Fibroblast of gingiva (primary cell): ENCODE measurements at places on chromosomes 7 and 10.
A peak's percentile ranks its signal among the peaks of the same experiment; 100 is the strongest.

DNA sequence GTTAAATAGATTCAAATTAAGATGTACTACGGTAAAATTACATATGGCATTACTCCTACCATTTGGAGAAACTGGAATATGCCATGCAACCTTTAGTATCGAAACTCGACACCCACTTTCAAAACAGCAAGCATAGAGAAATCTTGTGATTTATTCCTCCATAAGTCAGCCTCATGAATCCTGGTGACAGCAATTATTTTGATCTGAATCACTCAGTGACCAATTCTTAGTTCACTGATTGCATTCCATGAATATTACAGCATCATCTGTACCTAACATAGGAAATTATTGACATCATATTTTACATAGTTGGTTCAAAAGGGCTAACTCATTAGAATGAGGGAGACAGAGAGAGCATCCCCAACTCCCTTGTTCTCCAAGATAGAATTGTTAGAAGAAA lies 89.6 kb downstream of the CACNB2 start:
- peak; percentile 50 for DNase-seq

- no peak for DNase-seq
These were observed 1.1 kb downstream of the PLXDC2 start for GRCh38 chr10:19817231-19817933.

DNA sequence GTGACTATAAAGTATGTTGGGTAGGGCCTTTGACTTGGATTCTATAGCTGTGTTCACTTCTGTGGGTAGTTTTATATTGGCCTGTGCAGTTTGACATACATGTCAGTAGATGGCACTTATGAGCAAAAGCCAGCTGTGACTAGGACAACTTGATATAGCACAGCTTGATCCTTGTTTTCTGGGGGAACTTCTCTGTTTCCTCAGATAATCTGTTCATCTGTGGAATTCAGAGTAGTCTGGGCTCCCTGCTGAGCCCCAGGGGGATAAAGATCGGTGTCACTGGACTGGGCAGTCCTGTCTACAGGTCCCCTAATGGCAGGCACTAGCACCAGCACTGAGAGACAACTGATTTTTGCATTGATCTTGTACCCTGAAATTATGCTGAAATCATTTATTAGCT lies 25.4 kb downstream of the CYP2C9 start:
- DNase-seq, result peak; percentile 6

GRCh38 chr7:128121711-128122530 lies 90.7 kb upstream of the LRRC4 start:
- peak; percentile 27 for DNase-seq

DNA sequence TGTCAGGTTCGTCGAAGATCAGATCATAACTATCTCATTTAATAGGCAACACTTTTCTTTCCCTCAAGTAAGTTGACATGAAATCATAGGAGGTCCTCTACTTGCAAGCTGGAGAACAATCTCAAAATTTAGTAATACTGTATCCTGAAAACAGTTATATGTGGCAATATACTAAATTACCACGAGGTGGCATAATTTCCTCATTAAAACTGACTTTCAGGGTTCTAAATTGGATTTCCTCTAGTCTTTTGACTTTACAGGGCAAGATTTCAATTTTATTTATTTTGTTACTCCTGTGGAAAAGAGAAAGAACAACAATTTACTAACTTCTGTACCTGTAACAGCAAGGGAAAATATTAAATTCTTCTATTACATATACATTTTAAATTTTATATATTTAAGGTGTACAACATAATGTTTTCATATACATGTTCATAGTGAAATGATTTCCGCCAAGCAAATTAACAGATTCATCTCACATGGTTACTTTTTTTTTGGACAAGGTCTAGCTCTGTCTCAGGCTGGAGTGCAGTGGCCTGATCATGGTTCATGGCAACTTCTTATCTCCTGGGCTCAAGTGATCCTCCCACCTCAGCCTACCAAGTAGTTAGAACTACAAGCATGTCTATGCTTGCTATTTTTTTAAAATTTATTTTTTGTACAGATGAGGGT lies 53.4 kb upstream of the CYP2C18 start:
- peak; percentile 15 for DNase-seq

- DNase-seq, result peak; percentile 20
These were observed at the start of gene KIAA1217 for GRCh38 chr10:24208661-24209431. TSS of gene KIAA1217 (plus strand) at chr10:24209138. CDS start at chr10:24209194, 56 bp downstream.

DNA sequence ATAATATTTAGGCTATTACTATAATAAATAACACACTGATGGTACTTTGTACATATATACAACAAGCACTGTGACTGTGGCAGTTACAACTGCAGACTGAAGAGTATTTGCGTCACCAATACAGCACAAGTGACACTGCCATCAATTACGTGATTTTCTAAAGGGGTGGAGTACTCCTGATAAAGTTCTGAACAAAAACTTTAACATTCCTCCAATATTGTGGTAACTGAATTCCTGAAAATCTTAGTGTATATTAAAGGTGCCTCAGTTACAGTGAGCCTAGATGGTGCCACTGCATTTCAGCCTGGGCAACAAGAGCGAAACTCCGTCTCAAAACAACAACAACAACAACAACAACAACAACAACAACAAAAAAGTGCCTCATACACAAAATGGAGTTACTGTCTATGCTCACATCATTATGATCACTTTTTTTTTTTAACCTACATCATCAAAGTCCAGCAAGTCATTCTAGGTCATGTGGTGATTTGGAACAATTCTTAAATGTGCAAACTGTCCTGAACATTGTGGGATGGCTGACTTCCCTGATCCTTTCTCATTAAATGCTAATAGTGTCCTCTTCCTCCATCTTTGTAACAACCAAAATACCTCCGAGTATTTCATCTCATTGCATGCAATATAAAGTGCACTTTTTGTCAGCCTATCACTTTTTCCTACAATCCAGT lies 15.1 kb downstream of the BRAF start:
- DNase-seq, result no peak

DNA sequence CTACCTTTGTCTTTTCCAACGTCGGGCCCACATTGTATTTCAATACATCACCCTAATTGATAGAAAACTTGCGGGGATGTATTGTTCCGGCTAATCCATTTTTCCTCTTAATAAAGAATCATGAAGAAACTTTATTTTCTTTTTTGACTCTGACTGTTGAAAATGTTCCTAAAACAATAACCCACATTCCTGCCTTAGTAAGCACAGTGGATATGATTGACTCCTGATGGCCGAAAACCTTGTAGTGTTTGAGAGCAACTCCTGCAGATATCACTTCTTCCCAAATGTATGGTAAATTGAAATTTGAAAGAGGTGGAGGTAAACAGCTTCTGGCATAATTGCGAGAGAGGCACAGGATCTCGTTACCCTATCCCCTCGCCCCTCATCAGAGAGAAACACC lies 65.7 kb downstream of the BICC1 start:
- peak; percentile 24 for DNase-seq

DNA sequence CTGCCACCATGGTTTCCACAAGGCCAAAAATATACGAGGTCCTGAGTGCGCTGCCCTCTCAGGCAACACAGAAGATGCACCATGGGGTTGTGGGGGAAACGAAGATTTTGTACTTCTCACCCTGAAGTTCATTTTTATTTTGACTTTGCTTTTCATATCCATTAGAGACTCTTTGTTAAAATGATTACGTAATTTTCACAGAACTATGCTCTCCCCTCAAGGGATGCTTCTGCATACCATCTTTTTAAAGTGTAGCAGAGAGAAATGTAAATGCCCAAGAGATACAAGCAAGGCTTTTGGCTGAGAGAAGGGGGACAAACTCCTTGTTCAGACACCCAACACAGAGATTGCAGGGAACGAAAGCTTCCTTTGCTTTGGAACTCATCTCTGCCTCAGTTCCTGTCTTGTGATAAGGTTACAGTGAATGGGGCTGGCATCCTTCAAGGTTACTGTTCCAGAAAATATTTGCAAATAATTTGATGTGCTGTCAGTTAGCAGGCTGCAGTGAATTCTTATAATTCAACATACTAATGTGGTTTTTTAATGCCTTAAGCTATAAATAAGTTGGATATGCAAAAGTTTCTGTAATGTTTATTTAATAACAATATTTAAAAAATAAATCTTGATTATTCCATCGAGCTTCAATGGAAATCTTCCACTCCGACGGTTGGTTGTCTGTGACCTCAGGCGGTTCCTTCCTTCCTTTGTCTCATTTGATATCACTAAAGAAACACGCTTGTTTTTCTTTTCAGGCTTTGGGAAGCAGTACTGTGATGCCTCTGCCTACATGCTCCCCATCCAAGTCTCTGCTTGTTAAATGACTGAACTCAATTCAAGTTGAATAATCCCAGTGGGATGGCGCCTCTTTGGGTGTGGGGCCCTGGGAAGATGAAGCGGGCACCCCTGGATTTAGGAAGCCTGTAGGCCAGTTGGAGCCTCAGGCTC lies 209.3 kb upstream of the CTBP2 start:
- DNase-seq, result no peak

GRCh38 chr10:77315496-77316129 lies 322.0 kb downstream of the KCNMA1 start:
- DNase-seq, result no peak

GRCh38 chr10:122333037-122333436 lies 41.5 kb upstream of the PLEKHA1 start:
- no peak for DNase-seq

GRCh38 chr7:13017333-13017857 lies 330.0 kb downstream of the ARL4A start:
- peak; percentile 13 for DNase-seq

DNA sequence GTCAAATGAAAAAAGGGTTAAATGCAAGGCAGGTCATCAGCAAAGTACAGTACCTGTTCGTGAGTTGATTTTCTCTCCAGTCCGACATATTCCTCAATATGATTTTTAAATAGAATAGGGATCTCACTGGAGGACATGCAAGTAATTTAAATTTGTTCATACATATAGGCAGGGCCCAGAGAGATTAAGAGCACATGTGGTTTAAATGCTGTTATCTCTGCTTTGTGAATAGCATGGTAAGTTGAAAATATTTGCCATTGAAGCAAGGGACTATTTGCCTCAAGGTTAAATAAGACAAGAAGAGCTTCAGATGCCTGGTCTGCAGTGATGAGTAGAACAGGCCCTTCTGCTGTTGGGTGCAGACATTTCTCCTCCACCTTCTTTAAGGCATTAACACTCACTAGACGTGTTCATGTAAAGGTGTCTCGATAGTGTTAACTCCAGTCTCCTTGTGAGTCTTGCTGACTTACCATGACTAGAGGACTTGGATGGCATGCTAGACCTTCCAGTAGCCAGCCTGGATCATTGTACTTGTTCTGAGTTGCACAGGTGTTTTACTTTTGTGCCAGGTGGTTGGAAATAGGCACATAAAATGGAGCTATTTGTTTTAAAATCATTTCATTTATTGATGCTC lies 15.6 kb upstream of the AKR1C3 start:
- no peak for DNase-seq

GRCh38 chr7:82745117-82745516 lies 301.5 kb upstream of the CACNA2D1 start:
- DNase-seq, result no peak

GRCh38 chr7:7772397-7772821 lies 54.0 kb upstream of the RPA3 start:
- peak; percentile 9 for DNase-seq

DNA sequence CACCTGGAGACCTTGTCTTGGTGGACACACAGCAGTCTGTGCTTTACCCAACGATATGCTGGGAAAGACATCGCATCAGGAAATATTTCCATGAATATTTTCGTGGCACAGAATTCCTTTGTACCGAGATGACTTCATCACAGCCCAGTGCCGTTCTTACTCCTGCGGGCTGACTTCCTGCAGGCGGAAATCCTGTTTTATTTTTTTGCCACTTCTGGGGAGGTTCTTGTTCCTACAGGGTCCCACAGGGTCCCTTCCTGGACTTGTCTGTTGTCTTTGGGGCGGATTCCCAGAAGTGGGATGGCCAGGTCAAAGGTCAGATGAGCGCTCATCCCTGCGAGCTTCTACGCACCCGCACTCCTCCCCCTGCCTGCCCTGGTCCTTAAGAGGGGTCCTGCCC lies 86.5 kb downstream of the DNAJB6 start:
- DNase-seq, result no peak

GRCh38 chr7:151934584-151934983 lies 21.7 kb upstream of the GALNTL5 start:
- no peak for DNase-seq

GRCh38 chr10:26797340-26797739 lies 63.4 kb downstream of the ABI1 start:
- DNase-seq, result no peak

DNA sequence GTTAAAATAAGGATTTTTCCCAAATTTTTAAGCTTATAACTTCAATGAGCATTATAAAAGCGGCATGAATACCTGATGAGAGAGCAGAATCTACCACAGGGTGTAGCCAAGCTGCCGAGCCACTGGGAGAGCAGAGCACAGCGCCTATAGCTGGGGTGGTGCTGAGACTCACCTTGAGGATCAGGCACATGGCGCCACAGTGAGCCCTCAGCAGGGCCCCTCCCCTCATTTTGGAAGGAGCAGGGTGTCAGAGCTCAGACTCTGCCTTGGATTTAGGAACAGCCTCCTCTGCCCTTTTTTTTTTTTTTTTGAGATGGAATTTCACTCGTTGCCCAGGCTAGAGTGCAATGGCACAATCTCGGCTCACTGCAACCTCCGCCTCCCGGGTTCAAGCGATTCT lies 118.6 kb downstream of the SRPK2 start:
- DNase-seq, result no peak

DNA sequence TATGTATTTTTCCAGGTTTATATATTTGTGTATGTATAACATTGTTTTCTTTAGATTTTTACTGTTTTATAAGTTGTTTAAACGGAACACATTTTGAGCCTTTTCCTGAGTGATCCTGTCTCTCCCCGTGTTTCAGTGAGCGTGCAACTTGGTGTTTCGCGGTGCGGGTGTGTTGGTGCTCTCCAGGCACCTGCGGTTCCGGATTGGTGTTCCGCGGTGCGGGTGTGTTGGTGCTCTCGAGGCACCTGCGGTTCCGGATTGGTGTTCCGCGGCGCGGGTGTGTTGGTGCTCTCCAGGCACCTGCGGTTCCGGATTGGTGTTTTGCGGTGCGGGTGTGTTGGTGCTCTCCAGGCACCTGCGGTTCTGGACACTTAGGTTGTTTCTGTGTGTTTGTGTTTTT lies 20.6 kb downstream of the DYNC2I1 start:
- DNase-seq, result no peak

GRCh38 chr7:158911145-158911544 lies 54.8 kb downstream of the DYNC2I1 start:
- no peak for DNase-seq

- DNase-seq, result no peak
These were observed 124.5 kb downstream of the CXCL12 start for GRCh38 chr10:44260286-44260928.

- no peak for DNase-seq
These were observed 191.6 kb downstream of the LSM5 start for GRCh38 chr7:32298408-32299132.

- peak; percentile 96 for DNase-seq
These were observed 96.8 kb downstream of the COL28A1 start for GRCh38 chr7:7438851-7439250.

- no peak for DNase-seq
These were observed 350 bp upstream of the ZNF37A start for GRCh38 chr10:38093816-38094157.
